ENCODE measurements at places on chromosomes 3 and 15.

DNA sequence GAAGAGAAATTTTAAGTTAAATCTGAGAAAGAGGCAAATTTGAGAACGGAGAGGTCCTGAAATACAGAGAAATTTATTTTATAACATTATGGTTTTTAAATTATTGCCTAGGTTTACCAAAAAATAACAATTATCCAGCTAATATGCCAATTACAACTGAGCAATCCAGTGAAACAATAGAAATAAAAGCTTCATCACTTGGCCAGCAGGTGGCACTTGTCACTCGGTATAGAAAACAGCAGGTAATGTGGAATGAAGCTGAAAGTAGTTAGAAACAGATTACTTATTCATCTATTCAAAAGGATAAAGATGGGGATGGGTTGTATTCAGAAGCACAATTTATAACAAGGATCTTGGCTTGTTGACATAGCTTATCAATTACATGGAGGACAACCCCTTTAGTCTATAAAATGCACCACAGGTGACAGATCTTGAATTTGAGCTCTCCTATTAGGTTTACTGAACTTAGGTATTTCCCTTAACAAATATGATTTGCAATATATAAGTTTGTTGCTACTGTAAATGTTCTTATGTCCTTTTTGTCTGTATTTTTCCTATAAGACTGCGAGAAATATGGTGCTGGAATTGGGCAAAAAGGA, 70.1 kb upstream of the GUCA1C start:
- peak; percentile 48 for DNase-seq

- DNase-seq: no peak
Observed at GRCh38 chr3:49787536-49787935, 1.2 kb upstream of the IP6K1 start.

GRCh38 chr3:80007522-80007921, 239.7 kb upstream of the ROBO1 start:
- no peak for DNase-seq

- no peak for DNase-seq
Observed at GRCh38 chr15:74417225-74417624, 16.5 kb downstream of the SEMA7A start.

GRCh38 chr3:32123620-32124019, 17.2 kb downstream of the GPD1L start:
- DNase-seq: no peak

DNA sequence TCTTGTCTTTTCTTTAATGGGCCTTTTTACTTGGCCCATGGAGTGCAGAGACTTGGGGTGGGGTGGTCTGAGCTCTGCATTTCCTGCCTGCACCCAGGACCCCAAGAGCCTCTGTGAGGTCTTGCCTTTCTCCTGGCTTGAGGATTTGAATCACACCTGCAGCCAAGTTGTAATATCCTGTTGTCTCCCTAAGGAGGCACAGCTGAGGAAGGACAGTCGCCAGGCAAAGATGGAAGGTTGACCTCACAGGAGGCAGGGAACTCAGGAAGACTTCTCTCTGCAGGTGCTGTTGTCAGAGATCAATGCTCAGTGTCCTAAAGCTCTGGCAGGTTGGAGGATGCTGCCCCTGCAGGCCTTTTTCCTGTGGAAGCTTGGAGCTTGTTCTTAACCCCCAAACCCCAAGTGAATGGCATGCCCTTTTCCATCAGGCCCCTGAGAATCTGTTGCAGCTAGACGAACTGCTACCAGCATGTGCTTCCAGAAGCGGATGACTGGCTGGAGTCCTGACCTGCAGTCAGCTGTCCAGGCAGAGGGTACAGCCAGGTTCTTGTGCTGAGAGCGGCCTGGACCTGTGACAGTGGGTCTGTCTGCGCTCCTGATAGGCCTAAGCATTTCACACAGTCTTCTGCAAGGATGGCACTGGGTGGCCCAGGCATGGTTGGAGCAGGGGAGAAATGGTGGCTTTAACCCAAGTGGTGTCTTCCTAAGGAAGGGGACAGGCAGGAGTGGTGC, 120.0 kb downstream of the EEFSEC start:
- no peak for DNase-seq

DNA sequence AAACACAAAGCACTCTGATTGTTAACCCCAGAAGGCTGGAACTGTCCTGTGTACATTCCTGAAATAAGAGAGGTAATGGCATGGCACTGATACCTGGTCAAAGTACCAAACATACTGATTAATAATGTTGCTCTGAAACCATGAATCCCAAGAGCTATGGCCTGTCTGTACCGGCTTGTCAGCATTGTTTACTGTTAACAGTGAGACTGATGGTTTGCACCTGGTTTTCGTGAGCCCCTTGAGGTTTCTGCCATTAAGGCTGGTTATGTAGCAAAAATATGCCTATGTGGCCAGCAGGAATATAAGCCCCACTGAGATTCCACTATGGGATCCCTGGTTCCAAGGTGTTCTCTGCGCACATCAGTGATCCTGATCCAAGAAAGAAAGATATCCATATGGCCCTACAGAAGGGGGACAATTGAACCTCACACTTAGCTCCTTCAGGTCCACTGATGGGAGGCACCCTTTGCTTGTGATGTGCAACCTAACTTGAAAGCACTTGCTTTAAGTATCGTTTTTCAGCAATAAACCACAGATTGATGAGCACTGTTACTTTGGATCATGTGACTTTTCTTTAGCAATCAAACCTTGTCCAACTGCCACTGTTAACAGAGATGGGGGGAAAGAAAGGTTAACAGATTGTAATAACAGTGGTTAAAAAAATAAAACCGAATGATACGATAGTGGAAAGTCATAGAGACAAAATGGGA, 65.2 kb downstream of the TBL1XR1 start:
- DNase-seq: peak; percentile 89

- DNase-seq: no peak
Observed at GRCh38 chr3:33467786-33468185, 27.6 kb upstream of the UBP1 start.

GRCh38 chr3:107216711-107217110, 160.5 kb upstream of the CCDC54 start:
- DNase-seq: no peak

GRCh38 chr3:126126286-126126685, 42.4 kb upstream of the SLC41A3 start:
- DNase-seq: no peak

GRCh38 chr3:52723935-52724334, 18.0 kb downstream of the SPCS1 start:
- no peak for DNase-seq

DNA sequence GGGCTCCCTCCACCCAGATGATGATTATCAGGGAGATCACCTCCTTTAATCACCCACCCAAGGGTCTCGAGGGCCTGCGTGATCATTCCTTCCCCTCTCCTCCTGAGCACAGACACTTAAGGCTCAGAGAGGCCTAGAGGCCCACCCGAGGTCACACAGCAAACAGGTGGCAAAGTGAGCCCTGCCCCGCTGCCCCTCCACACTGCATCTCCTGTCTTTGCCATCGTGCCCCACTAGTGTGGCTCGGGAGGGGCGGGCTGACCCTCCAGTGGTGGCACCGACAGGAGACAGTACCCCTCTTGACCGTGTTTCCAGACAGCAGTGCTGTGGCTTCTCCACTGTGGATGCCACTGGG, 4.9 kb upstream of the PLXND1 start:
- no peak for DNase-seq

- no peak for DNase-seq
Observed at GRCh38 chr3:14204515-14205284, 26.1 kb downstream of the LSM3 start.

GRCh38 chr3:43477600-43477999, 144.2 kb downstream of the ANO10 start:
- DNase-seq: no peak

- no peak for DNase-seq
Observed at GRCh38 chr3:171285287-171285686, 174.9 kb downstream of the TNIK start.

- DNase-seq: no peak
Observed at GRCh38 chr15:45443645-45444044, 65.3 kb upstream of the GATM start.

- DNase-seq: no peak
Observed at GRCh38 chr3:44226573-44226972, 15.1 kb upstream of the TOPAZ1 start.

DNA sequence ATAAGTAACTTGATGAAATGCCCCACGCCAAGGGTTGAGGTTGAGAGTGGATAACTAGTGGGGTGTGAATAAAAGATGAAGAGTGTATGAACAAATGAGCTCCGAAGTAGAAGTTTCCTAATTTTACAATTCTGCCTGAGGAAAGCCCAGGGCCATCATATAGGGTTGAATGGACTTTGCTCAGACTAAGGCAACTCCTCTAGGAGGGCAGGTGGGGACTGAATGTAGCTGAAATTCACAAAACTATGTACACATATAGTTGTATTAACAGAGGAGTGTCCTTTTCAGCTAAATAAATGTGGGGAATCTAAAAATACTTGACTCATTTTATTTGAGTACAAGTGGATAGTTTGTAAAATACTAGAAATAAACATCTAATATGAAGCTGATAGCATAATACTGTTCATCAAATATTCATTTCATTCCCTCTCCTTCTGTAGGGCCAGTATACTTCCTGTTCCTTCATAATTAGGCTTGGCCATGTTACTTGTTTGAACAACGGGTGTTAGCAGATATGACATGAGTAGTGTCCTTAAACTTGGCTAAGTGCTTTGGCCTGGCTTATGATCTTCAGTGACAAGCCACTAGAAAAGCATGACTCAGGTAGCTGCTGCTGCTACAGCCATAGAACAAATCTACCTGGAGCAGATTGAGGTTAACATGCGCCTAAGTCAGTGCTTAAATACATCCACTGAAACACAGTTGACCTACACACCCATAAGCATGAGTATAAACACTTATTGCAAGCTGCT, 26.5 kb downstream of the PLSCR1 start:
- no peak for DNase-seq

GRCh38 chr3:185992831-185993374, 55.1 kb upstream of the TRA2B start:
- no peak for DNase-seq

DNA sequence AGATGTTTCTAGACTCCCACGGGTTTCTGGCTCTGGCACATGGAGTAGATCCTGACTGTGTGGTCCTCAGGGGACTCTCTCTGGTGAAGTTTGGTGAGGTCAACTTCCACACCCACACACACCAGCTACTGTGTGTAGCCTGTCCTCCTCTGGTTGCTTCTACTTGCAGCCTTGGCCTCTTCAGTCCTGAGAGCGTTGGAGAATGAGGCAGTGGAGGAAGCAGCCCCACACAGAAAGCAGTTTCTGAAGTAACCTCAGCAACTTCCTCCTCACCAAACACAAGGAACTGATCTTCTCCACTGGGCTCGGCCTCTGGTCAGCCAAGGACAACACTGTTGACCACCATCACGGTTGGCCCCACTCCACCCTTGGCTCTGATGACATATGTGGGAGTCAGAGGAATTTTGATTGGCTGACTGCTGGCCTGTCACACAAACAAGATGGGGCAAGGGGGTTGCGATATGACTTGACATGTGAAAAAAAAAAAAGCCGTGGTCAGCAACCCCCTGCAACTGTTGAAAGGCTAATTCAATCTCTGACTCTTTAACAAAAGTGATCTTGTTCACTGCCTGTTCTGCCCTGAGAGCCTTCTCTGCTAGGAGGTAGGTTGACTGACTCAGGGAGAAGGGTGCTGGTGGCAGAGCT, 19.6 kb downstream of the CD86 start:
- no peak for DNase-seq

GRCh38 chr15:34109797-34110663, 8.1 kb downstream of the PGBD4 start:
- DNase-seq: peak; percentile 0

Data from NCI-H1436 (cell line).